ENCODE measurements at places on chromosomes 2 and 18.

- no peak for DNase-seq
These were observed 28.0 kb upstream of the ARHGAP25 start for GRCh38 chr2:68706637-68707036.

DNA sequence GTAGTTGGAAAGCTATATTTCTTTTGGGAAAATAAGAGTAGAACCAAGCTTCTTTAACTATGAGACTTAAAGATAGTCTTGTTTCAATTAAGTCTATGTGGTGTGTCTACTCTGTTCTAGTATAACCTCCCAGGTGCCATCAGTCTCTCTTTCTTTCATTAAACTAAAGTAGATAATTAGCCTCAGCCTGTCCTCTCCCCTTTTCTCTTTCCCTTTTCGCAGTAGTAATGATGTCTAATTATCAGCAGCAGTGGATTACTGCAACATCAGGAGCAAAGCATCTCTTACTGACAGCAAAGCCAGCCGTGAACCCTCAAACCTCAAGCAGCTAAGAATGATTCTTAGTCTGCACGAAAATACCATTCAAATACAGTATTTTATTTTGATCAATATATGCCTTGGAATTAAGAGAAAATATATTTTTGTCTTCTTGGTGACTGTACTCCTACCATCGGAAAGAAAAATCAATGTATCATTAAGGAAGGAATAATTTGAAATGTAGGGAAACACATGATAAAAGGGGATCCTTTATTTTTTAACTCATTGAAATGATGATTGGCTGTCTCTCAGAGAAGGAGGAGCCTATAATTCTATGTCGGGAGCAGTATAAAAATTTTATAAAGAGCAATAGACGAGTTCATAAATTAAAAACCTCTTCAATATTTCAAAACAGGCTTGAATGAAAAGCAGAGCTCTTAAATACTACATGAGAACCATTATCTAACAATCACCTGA is 4.5 kb downstream of the NOL4 start:
- no peak for DNase-seq

- no peak for DNase-seq
These were observed 51.3 kb downstream of the SERTAD2 start for GRCh38 chr2:64602436-64602835.

DNA sequence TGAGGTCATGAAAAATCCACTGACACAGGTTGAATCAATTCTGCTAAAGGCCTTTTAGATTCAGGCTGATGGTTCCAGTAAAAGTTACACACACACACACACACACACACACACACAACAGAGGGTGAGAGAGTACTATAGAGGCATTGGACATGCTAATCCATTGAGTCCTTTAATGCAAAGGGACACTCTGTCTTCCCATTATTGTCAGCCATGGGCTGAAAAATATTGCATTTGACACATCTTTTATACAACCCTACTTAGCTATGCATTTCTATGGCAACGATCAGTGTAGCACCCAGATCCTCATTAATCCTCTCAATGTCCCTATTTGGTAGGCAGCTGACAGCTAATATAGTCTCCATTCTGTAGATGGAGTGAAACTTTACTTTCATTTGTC is 440.8 kb upstream of the RGPD4 start:
- no peak for DNase-seq

DNA sequence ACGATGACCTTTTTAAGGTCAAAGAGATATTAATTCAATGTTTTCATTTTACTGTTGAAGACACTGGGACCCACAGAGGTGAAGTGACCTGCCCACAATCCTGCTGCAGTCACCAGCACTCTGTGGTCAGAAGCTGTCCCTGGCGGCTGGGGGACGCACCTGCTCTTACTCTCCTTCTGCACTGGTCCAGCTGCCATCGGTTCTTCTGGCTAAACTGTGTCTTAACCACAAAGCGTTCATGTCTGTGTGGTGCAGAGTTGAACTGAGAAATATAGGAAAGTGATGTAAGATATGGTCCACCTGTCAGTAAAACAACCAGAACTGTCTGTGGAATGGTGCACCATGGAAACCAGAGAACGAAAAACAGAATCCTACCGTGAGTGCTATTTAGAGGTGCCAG is 44.9 kb upstream of the SMIM21 start:
- DNase-seq = no peak

- DNase-seq = no peak
These were observed 158.1 kb upstream of the VRK2 start for GRCh38 chr2:57888463-57888862.

DNA sequence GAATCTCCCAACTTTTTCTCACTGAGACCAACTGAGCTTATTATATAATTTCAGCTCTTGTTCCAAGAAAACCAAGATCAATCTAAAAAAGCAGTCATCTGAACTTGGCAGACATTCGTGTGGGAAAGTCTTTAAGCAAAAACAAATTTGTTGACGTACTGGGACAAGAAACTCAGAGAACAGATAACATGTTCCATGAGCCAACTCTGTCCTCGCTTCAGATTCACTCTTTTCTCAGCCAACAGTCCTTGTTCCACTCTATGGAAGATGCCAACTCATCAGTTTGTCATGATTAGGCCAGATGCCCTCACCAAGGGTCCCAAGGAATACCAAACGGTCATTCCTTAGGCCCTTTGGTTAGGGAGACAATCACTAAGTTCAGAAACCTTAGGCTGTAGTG is 224.2 kb upstream of the CTAGE1 start:
- DNase-seq = no peak

DNA sequence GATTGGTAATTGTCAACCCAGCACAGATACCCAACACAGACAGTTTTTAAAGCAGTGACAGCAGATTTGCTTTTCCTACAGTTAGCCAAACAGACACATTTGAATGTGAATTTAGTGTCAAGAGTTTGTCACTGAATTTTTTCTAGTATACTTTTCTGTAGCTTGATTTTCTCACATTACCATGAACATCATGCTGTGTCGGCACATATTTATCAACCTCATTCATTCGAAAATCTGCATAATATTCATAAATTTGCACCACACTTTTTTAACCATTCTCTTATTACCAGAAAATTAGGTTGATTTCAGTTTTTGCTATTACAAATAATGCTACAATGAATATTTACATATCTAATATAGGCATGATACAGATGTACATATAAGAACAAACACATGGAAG is 27.0 kb upstream of the DSG3 start:
- DNase-seq = no peak

DNA sequence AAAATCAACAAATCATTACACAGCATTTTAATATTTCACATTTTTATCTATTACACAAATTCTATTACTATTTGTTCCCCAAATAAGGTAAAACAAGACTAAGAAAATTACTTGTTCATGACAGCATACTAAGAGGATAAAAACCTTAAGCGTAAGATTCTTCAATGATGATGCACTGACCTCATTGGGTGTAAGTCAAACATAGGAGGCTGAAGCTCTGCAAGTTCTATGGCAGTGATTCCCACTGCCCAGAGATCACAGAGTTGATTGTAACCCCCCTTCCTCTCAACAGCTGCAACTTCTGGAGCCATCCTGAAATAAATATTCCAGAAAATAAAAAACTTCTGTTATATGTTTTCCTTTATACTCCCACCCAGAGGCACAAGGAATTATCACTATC is 82.2 kb upstream of the CDKL4 start:
- no peak for DNase-seq
